ENCODE measurements at places on chromosomes 3 and 15. TPM values are rescaled to one million over a fixed set of nuclear protein-coding genes. Genes with fewer than 3 reads are reported as not detected.

PARP15 gene
- total RNA-seq, result not detected

GRCh38 chr3:114375608-114376421 is 82.0 kb downstream of the TIGIT start:
- no peaks in the 10 kb centered on the region for H3K27me3 ChIP-seq
- ATAC-seq, result peak; percentile 67
- H3K4me3 ChIP-seq, result no peak overlapping the region
- no peaks in the 10 kb centered on the region for H3K36me3 ChIP-seq

DNA sequence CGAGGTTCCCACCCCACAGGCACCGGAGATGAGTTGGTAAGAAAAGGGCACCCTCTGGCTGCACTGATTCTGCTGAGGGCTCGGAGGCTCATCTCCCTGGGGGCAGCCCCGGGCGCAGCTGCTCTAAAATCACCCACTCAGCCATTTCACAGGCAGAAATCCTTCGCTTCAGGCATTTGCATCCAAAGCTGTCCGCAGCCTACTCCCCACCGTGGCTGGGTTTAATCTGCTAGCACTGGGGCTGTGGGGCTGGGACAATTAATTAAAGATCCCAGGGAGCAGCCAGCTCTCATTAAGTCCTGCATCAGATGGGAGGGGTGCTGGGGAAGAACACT is 104.3 kb upstream of the PRR20G start:
- H3K4me3 ChIP-seq, result no peak overlapping the region
- no peak overlapping the region for H3K27ac ChIP-seq
- no peaks in the 10 kb centered on the region for H3K36me3 ChIP-seq
- peaks cover 89% of the 10 kb centered on the region for H3K27me3 ChIP-seq
- no peaks in the 10 kb centered on the region for H3K4me1 ChIP-seq
- no peak for ATAC-seq

TMEM207 gene
- total RNA-seq, result not detected

GRCh38 chr3:178381555-178381954 is 154.7 kb upstream of the KCNMB2 start:
- no peaks in the 10 kb centered on the region for H3K36me3 ChIP-seq
- ATAC-seq, result no peak
- no peaks in the 10 kb centered on the region for H3K27me3 ChIP-seq
- no peaks in the 10 kb centered on the region for H3K4me1 ChIP-seq
- H3K4me3 ChIP-seq, result no peak overlapping the region

- no peak overlapping the region for H3K27ac ChIP-seq
- no peak for ATAC-seq
- H3K27me3 ChIP-seq, result no peaks in the 10 kb centered on the region
- H3K4me3 ChIP-seq, result no peak overlapping the region
- H3K4me1 ChIP-seq, result no peaks in the 10 kb centered on the region
Measured at GRCh38 chr3:28317438-28318022, 31.0 kb upstream of the ZCWPW2 start.

GRCh38 chr15:95162069-95162468 is 930.7 kb downstream of the MCTP2 start:
- no peak for ATAC-seq
- no peaks in the 10 kb centered on the region for H3K27me3 ChIP-seq
- no peak overlapping the region for H3K27ac ChIP-seq
- no peak overlapping the region for H3K4me3 ChIP-seq

GRCh38 chr3:156535162-156535627 is 19.7 kb downstream of the SSR3 start:
- peak overlapping the region; percentile 92 for H3K27ac ChIP-seq
- H3K36me3 ChIP-seq, result no peaks in the 10 kb centered on the region
- H3K4me1 ChIP-seq, result peaks cover 24% of the 10 kb centered on the region
- no peaks in the 10 kb centered on the region for H3K27me3 ChIP-seq
- H3K4me3 ChIP-seq, result no peak overlapping the region

SPATA12 gene
- not detected for total RNA-seq

GRCh38 chr15:62719316-62719715 is 323.2 kb upstream of the TPM1 start:
- ATAC-seq, result no peak
- H3K4me3 ChIP-seq, result no peak overlapping the region
- H3K27ac ChIP-seq, result no peak overlapping the region

DNA sequence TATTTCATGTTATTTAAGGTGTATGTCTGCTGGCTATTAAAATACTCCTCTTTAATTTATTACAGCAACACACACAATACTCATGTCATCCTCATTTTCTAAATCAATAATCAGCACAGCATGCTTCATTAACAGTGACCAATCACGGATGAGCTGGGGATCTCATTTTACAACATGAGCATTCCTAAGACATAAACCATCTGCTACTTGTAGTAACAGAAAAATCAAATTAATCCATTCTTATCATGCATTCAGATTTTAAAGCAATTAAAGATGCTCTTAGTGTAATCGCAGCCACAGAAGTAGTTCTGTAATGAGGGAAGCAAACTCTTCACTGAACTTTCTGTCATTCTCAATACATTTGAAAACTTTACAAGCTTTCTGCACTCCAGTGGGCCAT is 191.1 kb downstream of the TBC1D5 start:
- H3K4me1 ChIP-seq, result peaks cover 5% of the 10 kb centered on the region
- H3K4me3 ChIP-seq, result no peak overlapping the region
- H3K27ac ChIP-seq, result no peak overlapping the region
- no peak for ATAC-seq
- no peaks in the 10 kb centered on the region for H3K27me3 ChIP-seq

DNA sequence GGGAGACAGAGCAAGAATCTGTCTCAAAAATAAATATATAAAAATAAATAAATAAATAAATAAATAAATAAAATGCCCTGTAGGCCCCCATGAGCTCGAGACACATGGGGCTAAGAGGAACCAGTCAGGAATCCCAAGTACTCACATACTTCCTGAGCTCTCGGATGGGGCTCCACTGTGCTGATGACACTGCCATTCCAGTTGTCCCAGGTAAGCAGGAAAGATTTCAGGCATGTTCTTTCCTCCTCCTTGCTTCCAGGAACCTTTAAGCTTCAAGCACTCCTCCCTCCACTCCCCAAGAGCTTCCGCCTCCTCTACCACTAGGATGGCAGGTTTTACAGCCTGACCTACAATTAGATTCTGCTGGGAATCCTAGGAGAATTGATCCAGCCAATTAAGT is 113.4 kb downstream of the SLC49A4 start:
- H3K4me1 ChIP-seq, result no peaks in the 10 kb centered on the region
- H3K27ac ChIP-seq, result no peak overlapping the region
- no peaks in the 10 kb centered on the region for H3K36me3 ChIP-seq

- no peak overlapping the region for H3K4me3 ChIP-seq
- peak overlapping the region; percentile 91 for H3K27ac ChIP-seq
- no peaks in the 10 kb centered on the region for H3K36me3 ChIP-seq
Measured at GRCh38 chr15:41772720-41773331, 1.5 kb upstream of the MAPKBP1 start.

SLC2A2 gene
- not detected for total RNA-seq

GRCh38 chr3:98770261-98771039 is 7.3 kb downstream of the ST3GAL6 start:
- no peak for ATAC-seq
- no peaks in the 10 kb centered on the region for H3K27me3 ChIP-seq
- no peaks in the 10 kb centered on the region for H3K36me3 ChIP-seq
- H3K4me1 ChIP-seq, result peaks cover 17% of the 10 kb centered on the region
- H3K4me3 ChIP-seq, result no peak overlapping the region

DNA sequence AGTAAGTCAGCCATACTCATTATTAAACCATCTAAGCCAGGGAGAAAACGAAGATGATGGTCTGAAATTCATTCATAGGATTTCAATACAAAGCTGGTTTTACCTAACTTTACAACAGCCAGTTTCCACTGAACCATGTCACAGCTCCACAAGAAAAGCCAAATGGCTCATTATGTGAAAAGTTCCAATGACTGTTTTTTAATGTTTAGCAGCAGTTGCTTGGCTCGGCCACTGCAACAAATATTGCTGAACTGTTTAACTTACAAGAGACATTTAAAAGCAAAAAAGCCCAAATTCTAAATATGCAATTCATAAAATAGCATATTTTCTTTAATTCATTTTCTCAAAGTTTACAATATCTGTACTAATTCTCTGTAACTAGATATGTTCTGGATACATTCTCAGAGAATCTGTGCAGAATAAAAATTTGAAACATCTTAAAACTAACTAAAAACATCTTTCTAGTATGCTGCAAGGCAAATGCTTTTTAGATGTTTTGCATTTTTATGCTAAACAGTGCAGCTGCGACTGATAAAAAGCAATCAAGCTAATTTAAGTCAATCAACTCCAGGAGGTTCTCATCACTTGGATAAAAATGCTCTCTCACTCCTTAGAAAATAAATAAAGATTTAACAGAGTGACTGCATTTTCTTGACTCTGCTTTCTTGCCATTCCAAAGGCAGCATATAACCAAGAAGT is 356.5 kb downstream of the ERC2 start:
- H3K4me1 ChIP-seq, result no peaks in the 10 kb centered on the region
- H3K27ac ChIP-seq, result no peak overlapping the region
- ATAC-seq, result no peak
- no peaks in the 10 kb centered on the region for H3K36me3 ChIP-seq
- no peak overlapping the region for H3K4me3 ChIP-seq

GREM1 gene
- 55.5 TPM for total RNA-seq

CIP2A gene
- total RNA-seq, result 1.7 TPM

- ATAC-seq, result peak; percentile 44
- H3K4me1 ChIP-seq, result peaks cover 7% of the 10 kb centered on the region
- peak overlapping the region; percentile 90 for H3K4me3 ChIP-seq
- H3K27ac ChIP-seq, result peak overlapping the region; percentile 87
- no peaks in the 10 kb centered on the region for H3K36me3 ChIP-seq
Measured at GRCh38 chr3:42013691-42014457, 52.0 kb upstream of the ULK4 start.

DNA sequence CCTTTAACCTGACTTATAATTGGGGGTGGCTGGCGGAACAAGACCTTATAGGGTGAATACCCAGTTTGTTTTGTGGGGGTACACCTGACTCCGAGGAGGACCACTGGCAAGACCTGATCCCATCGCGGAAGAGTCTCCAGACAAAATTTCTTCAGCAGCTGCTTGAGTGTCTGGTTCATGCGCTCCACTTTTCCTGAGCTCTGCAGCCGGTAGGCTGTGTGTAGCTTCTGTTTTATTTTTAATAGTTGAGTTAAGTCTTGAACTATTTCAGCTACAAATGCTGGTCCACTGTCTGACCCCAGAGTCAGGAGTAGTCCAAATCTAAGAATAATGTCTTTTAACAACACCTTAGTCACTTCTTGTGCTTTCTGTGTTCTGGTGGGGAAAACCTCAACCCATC is 21.2 kb upstream of the NOX5 start:
- H3K4me3 ChIP-seq, result no peak overlapping the region
- no peak for ATAC-seq
- peaks cover 7% of the 10 kb centered on the region for H3K27me3 ChIP-seq

DNA sequence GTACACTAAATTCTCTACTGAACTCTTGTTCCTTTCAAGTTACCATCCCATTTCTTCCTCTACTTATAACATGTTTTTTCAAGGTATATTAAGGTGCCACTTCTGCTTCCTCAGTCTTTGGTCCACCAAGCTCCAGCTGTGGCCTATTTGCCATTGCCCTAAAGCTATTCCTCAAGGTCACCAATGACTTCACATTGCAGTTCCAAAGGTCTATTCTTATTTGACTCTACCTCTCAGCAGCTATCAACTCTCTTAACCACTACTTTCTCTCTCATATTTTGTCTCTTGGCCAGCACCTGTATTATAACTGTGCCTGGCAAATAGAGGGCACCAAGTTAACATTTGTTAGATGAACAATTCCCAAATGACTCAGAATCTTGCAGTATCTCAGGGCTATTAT is 354.7 kb downstream of the PLCL2 start:
- no peaks in the 10 kb centered on the region for H3K27me3 ChIP-seq
- H3K36me3 ChIP-seq, result peaks cover 13% of the 10 kb centered on the region
- H3K4me3 ChIP-seq, result no peak overlapping the region
- no peak overlapping the region for H3K27ac ChIP-seq
- H3K4me1 ChIP-seq, result no peaks in the 10 kb centered on the region

DNA sequence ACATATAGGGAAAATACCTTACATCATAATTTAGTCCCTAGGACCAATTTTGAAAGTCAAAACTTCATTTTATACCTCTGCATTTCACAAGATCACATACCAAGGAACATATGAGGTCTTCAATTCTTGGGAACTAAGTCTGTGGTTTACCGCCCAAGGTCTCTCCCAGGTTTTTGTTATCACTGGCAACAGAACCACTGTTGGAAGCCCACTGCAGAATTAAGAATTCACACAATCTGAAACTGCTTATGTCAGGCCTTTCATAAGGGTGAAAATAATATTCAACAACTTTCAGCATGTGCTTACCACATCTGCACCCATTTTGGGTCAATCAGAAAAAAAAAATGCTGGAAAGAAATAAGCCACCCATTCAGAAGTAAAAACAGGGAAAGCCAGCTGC is 107.2 kb upstream of the MME start:
- ATAC-seq, result no peak
- H3K36me3 ChIP-seq, result no peaks in the 10 kb centered on the region
- H3K27ac ChIP-seq, result no peak overlapping the region

- ATAC-seq, result no peak
- H3K27ac ChIP-seq, result no peak overlapping the region
- no peaks in the 10 kb centered on the region for H3K36me3 ChIP-seq
Measured at GRCh38 chr3:184766555-184767261, 45.3 kb upstream of the VPS8 start.

GRCh38 chr3:119352863-119353527 is 58.8 kb downstream of the ARHGAP31 start:
- no peaks in the 10 kb centered on the region for H3K36me3 ChIP-seq
- no peak overlapping the region for H3K4me3 ChIP-seq
- H3K27ac ChIP-seq, result peak overlapping the region; percentile 31
- H3K27me3 ChIP-seq, result no peaks in the 10 kb centered on the region
- H3K4me1 ChIP-seq, result peaks cover 53% of the 10 kb centered on the region

GRCh38 chr3:69472093-69472492 is 86.2 kb upstream of the FRMD4B start:
- no peak for ATAC-seq
- no peaks in the 10 kb centered on the region for H3K36me3 ChIP-seq
- H3K27ac ChIP-seq, result no peak overlapping the region
- H3K4me1 ChIP-seq, result no peaks in the 10 kb centered on the region
- no peaks in the 10 kb centered on the region for H3K27me3 ChIP-seq
- H3K4me3 ChIP-seq, result no peak overlapping the region

GP5 gene
- total RNA-seq, result not detected

Data from gastroesophageal sphincter (tissue), 4 donors.